T follicular helper cell (primary cell): ENCODE measurements at places on chromosomes 6 and 20.

DNA sequence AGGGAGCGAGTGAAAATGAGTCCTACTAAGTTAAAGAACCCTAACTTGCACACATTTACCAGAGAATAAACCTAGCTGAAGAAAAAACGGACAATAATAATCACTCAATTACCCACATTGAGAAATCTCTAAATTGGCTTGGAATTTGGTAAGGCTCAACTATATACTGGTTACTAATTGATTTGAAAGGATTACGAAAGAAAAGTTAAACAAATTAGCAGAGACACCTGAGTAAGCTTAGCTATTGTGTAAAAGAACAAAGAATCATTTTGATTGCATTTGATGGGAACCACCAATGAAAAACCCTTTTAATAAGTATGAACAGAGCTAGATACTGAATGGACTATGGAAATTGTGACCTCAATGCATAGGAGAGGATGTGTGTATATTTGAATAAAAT, 118.6 kb upstream of the ADGRF1 start:
- DNase-seq: no peak

DNA sequence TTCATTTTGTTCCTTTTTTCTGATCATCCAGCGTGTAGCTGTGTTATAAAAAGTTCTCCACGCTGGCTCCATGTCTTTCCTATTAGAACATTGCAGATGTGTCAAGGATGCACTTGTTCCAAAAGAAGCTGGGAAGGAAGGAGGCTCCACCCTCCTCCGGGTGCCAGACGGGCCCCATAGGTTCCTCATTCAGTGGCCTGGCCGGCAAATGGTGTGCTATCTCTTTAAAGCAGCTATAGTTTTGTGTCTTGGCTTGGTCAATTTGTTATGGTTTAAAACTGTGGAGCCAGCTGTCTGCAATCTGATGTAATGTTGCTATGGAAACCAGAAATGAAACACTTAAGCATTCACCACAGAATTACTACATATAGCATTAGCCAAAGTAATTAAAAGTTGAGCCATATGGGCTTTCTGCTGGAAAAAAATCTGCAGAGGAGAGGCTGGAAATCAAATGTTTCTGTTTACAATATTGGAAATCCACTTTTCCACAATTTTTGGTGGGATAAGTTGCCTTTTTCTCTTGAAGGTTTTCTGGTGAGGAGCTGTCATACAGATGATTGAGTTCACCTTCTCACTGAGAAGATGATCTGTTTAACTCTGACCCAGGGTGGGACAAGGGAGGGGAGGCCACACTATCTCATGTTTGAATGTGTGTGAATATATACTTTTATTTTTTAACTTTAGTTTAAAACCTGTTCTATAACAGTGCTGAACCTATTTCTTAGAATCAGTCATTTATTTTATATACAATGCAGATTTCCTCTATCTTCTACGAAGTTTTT, 167.4 kb downstream of the SASH1 start:
- no peak for DNase-seq

- no peak for DNase-seq
Measured at GRCh38 chr6:139593081-139593480, 218.6 kb upstream of the CITED2 start.

DNA sequence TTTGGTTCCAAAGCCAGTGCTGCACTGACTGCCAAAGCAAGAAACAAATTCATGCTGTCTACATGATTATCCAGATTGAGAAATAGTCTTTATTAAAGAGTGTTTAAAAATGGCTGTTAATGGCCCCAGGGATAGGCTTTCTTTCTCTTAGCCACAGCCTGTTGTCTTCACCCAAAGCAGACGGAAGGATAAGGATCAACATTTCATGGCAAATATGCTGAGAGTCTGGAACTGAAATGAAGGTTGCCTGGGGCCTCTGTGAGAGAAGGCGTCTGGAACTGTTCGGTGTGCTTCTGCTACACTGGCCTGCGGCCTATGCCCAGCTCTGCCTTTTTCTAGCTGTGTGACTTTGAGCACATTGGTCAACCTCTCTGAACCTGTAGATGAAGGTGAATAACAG, 373.0 kb upstream of the ZFP64 start:
- no peak for DNase-seq

- DNase-seq: no peak
Measured at GRCh38 chr6:96942676-96943075, 18.1 kb downstream of the KLHL32 start.

GRCh38 chr6:120735641-120736040, 598.6 kb downstream of the TBC1D32 start:
- DNase-seq: no peak

- DNase-seq: no peak
Measured at GRCh38 chr20:19392344-19393130, 180.1 kb downstream of the SLC24A3 start.

- DNase-seq: no peak
Measured at GRCh38 chr6:139776041-139776440, 401.6 kb upstream of the CITED2 start.

- DNase-seq: no peak
Measured at GRCh38 chr20:53894707-53895384, 175.5 kb downstream of the BCAS1 start.

GRCh38 chr6:65524232-65524631, 182.8 kb downstream of the EYS start:
- no peak for DNase-seq

GRCh38 chr20:7853493-7853892, 86.8 kb downstream of the HAO1 start:
- DNase-seq: no peak

DNA sequence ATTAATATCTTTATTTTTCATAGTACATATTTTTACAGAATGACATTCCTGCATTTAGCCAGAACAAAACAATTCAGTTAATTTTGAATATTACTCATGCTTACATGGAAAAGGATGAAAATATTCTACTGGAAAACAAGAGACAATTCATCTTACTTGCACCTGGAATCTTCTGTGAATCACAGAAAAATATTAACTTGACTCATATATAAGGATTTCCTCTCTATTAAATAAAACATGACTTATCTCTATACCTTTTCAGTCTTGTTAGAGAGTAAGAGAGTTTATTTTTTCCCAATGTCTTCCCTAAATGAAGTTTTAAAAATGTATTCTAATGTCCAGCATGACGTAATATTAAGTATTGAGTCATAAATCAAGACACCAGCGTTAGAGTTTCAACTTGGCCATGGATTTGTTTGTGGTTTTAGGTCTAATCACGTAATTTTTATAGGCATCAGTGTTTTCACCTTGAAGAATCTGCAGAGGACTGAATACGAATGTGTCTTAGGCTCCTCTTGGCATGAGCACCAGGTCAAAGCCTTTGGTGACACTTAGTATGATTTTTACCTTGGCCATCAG, 445.1 kb upstream of the JAG1 start:
- no peak for DNase-seq

DNA sequence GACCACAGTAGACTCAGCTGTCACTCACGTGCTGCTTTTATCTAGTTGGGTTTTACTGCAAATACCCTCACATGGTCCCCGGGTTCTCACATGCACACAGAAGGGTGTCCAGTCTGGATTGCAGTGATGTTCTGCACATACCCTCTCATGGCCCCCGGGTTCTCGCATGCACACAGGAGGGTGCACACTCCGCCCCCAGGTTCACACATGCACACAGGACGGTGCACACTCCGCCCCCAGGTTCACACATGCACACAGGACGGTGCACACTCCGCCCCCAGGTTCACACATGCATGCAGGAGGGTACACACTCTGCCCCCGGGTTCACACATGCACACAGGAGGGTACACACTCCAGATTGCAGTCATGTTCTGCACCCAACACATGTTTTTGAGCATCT, 224.3 kb downstream of the ERMARD start:
- DNase-seq: no peak

GRCh38 chr20:38202153-38202981, 37.3 kb upstream of the TGM2 start:
- no peak for DNase-seq

GRCh38 chr6:6942831-6943230, 164.9 kb upstream of the RREB1 start:
- no peak for DNase-seq

- no peak for DNase-seq
Measured at GRCh38 chr6:105058846-105059245, 101.9 kb downstream of the LIN28B start.

DNA sequence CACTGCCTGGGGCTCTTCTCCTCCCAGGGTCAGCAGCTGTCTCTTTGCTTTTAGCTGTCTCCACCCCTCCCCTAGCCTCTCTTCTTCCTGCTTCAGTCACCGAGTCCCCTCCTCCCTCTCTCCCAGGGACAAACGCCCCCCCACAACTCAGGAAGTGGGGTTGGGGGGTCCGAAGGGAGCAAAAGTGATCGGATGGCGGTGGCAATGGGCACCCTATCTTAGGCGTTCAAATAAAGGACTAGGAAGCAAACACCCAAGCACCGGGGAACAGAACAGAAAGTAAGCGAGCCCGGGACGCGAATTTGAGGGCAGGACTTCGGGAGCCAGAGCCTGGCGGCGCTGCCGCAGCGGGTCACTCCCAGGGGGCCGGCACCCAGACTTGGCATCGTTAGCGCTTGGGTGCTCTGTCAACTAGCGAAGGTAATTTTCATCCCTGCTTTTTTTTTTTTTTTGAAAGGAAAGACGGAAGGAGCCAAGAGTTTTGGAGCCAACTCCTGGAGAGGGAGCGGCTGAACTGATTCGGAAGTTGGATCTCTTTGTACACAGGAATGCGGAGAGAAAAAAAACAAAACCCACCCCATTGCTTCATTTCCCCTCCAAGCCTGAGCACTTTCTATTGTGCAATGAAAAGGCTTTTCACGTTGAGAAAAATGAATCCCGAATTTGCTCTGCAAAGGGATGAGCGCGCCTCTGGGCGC, 815 bp upstream of the ITPR3 start:
- no peak for DNase-seq

GRCh38 chr20:19976595-19977372, 40.4 kb upstream of the NAA20 start:
- no peak for DNase-seq
